COR-L47 (cell line): ENCODE measurements at places on chromosomes 2 and 18.

DNA sequence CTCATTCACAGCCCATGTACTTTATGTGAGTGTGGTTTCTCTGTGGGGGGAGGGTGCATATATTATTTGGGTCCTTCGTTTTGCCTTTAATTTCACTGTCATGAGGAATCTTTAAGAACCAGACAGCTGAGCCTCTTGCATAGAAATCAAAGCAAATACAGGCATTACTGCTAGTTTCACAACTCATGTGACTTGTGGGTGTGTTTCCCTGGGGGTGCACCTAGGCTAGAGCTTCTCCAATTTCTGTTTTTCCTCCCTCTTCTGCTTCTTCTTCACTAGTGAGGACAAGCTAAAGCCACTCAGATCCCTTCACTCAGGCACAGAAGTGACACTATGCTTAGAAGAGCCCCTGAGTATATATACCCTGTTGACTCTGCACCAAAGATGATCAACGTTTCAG is 131.4 kb downstream of the ACOXL start:
- no peak for DNase-seq

GRCh38 chr2:224284134-224284946 is 117.6 kb downstream of the FAM124B start:
- peak; percentile 20 for DNase-seq

- DNase-seq, result no peak
Measured at GRCh38 chr18:55031979-55032378, 72.7 kb upstream of the CCDC68 start.

DNA sequence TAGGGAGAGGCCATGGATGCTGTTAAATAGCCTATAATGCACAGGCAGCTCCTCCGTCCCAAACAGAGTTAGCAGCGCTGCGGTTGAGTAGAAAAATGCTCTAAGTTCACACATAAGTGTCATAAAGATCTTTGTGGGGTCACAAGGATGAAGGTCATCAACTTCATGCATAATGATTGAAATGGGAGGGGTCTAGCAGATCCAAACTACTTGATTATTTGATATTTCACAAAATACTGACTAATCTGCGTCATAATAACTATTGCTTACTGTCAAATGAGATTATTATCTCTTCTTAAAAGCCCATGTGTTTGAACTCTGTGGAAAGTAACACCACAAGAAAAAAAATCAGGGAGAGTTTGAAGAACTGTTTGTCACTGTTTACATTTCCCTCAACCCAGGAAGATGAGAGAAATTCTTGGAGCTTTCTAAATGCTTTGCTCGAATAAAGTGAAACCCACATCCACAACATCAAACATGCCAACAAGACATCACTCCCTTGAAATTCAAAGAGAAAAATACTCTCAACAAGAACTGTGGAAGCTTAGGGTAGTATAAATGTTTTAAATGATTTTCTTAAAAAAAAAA is 50.5 kb upstream of the CREB1 start:
- DNase-seq, result no peak

GRCh38 chr2:72999729-73000725 is 71.5 kb downstream of the SFXN5 start:
- DNase-seq, result no peak

DNA sequence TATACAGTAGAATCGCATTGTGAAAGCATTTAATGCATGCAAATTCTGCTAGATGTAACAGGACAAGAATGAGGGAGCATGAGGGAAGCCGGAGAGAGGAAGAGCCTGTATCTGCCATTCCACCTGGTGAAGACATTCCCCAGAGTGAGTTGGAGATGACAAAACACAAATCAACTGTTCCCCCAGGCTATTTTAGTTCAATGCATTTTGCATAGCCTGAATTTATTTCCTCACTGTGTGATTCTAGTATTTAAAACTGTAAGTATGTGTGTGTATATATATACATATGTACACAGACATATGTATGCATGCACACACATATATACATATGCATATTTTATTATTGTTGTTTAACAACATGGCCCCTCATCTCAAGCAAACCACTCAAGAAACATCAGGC is 54.7 kb downstream of the CCDC68 start:
- no peak for DNase-seq

- DNase-seq, result no peak
Measured at GRCh38 chr2:28310107-28310506, 82.6 kb upstream of the FOSL2 start.

- DNase-seq, result no peak
Measured at GRCh38 chr2:174338671-174339560, 4.2 kb downstream of the SP9 start.

DNA sequence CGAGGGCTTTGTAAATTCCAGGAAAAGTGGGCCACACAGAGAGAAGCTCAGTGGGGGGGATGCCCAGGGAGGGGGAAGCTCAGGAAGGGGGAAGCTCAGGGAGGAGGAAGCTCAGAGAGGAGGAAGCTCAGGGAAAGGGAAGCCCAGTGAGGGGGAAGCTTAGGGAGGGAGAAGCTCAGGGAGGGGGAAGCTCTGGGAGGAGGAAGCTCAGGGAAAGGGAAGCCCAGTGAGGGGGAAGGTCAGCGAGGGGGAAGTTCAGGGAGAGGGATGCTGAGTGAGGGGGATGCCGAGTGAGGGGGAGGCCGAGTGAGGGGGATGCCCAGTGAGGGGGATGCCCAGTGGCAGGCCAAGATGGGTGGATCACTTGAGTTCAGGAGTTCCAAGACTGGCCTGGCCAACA is 821 bp upstream of the CHRNG start:
- no peak for DNase-seq

DNA sequence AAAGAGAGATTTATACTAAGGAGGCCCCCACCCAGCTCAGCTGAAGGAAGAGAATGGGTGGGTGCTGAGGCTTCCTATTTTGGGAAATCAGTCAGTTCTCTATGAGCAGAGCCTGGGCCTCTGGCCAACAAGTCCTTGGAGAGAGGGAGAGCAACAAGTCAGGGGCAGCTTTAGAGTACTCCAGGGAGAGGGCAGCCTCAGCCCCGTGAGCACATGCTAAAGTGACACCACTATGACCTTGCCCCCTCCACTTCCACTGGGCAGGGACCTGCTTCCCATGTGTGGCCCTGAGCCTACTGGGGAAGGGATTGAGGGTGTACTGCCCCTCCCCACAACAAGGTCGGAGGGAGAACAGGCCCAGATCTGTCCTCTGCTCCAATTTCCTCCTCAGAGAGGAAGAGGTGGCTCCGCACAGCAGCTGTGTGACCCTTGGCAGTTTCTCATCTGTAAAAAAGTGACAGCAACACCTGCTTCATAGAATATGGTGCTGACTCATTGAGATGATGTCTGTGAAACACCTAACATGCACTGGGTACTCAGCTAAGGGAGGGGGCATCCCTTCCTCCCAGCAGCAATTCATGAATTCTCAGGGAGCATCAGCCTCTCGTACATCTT is 72.9 kb downstream of the CLHC1 start:
- DNase-seq, result peak; percentile 20

DNA sequence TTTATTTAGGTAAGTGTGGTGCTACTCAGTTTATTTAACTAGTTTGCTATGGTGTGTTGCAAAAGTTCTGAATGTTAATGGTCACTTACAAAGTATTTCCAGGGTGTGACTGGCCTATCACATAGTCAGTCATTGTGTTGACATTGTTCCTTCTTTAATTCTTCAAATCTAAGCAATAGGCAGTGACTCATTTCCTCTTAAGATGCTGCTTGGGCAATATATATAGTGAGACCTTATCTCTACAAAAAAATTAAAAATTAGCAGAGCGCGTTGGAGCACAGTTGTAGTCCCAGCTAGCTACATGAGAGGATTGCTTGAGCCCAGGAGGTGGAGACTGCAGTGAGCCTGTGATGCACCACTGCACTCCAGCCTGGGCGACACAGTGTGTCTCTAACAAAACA is 5.8 kb upstream of the CCDC88A start:
- DNase-seq, result no peak

- no peak for DNase-seq
Measured at GRCh38 chr2:126753501-126754212, 97.7 kb downstream of the GYPC start.

DNA sequence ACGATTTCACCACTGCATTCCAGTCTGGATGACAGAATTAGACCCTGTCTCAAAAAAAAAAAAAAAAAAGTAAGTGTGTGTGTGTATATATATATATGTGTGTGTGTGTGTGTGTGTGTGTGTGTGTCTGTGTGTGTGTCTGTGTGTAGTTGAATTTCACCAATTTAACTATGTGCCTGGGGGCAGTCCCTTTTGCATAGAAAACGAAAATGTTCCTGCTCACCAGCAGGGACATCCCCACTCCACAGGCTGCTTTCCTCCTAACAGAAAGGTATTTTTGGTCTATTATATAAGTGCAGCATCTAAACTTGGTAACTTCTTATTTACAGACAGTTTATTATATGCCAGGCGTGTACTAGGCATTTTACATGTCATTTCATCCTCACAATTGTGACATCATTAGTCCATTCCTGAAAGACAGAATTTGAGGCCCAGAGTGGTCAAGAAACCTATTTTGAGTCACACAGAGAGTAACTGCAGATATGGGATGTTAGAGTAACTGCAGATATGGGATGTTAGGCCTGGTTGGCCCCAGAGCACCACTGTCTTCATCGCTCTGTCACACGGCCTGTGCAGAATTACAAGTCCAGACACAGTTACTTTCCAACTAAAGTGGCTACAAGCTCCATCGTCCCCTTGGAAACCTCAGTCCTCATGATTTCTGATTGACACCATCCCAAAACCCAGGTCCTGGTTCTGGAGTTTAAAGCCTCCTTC is 9.3 kb upstream of the TTL start:
- no peak for DNase-seq

DNA sequence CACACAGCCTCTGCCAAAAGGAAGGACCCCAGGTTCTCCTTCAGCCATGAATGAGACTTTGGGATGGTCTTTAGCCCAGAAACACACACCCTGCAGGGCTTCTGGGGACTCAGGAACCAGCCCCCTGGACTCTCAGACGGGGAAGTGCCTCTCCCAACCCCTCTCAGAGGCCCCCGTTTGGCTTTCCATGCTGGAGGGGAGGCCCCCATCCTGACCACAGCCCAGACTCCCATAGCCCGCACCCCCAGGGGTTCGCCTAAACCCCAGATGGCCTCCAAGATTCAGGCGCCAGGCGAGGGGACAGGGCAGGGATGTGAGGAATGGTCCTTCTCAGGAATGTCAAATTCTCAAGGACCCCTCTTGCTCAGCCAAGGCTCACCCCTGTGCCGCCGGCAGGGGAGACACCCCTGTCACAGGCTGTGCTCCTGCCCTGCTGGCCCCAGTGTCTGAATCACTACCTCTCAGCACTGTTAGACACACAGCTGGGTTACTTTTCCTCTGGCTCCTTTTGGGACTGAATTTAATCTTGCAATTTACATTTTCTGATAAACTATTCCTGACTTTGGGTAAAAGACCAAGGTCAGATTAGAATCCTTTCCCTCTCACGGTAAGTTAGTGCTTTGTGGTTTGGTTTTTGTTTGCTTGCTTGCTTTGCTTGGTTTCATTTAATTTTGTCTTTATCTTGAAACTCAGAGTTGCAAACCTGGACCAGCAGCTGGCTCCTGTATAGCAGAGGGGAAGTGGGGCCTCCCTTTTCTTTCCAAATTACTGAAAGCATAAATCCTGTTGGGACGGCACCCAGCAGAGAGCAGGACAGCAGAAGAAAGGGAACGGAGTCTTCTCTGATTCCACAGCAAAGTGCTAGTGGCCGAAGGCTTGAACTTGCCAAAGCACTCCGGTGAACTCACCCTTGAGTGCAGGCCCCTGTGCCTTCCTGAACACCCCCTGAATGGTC is 198.9 kb upstream of the RAB6C start:
- no peak for DNase-seq

DNA sequence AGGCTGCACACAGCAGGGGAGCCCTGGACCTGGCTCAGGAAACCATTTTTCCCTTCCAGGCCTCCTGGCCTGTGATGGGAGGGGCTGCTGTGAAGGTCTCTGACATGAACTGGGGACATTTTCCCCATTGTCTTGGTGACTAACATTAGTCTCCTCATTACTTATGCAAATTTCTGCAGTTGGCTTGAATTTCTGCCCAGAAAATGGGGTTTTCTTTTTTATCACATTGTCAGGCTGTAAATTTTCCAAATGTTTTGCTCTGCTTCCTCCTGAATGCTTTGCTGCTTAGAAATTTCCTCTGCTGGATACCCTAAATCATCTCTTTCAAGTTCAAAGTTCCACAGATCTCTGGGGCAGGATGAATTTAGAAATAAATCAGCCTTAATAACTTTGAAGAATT is 78.2 kb downstream of the EHBP1 start:
- DNase-seq, result no peak

DNA sequence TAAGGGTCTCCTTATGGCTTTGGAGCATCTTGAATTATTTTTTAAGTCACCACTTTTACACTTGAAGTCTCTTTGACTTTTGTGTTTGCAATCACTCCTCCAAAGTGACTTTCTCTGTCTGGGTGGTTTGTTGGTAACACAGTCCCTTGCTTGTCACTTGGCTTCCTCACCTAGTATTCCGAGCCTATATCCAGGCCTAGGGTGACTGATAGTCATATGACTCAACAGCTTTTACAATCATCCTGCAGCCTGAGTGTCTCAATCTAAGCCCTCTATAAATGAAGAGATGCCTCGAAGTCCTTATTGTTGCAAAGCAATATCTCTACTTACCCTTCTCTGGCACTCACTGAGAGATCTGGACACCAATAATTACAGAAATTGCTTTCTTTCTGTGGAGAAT is 53.9 kb upstream of the SETBP1 start:
- DNase-seq, result no peak

- no peak for DNase-seq
Measured at GRCh38 chr2:20403774-20404312, 43.0 kb upstream of the RHOB start.

DNA sequence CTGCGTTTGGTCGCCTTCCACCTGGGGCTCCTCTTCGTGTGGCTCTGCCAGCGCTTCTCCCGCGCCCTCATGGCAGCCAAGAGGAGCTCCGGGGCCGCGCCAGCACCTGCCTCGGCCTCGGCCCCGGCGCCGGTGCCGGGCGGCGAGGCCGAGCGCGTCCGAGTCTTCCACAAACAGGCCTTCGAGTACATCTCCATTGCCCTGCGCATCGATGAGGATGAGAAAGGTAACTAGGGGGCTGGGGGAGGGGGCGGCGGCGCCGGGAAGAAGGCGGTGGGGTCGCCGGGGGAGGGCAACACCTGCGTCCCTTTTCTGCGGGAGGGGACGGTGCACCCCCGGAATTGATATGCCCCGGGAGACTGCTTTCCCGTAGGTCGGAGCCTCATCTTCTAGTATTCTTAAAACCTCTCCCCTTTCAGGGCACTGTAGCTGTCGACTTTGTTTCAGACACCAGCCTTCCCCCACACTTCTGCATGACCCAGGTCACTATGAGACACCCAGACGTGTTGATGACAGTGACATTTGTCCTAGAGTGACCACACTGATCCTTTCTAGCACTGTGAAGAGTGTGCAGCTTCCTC is 755 bp downstream of the SPAST start:
- DNase-seq, result no peak

DNA sequence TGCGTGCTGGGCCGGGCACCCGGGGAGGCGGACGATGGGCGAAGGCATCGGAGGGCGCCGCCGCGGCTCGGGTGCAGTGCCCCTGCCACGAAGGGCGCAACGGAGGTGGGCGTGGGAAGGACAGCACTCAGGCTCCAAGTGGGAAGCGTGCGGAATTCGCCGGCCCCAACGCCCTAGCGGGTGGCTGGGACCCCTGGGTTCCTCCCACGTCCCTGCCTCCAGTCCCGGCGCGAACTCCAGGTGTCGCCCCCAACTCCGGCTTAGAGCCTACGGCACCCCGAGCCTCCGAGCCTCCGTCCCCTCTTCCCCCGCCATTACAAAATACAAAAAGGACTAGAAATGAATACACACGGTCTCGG is 1.3 kb downstream of the CYP27C1 start:
- DNase-seq, result no peak
